ENCODE measurements at places on chromosomes 1 and 21.

DNA sequence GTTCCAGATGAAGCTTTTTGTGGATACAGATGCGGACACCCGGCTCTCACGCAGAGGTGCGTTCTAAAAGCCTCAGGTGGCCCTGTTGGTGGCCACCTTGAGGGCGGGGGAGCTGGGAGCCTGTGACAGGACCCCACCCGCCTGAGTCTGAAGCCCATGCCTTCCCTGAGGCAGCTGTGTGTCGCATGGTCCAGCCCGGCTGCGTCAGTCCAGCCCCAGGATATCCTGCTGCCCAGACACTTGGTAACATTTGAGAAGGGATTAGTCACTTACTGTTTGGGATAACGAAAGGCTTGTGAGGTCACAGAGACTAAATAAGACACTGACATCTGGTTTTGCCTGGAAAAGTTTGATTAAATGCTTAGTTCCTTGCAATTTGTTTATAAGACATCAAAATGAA, 68.9 kb downstream of the UCK2 start:
- no peak for DNase-seq

GRCh38 chr1:150981805-150982712, at the start of gene ANXA9:
Gene ANXA9, plus strand, starts transcription at chr1:150982292. Its CDS starts 814 bp downstream, at chr1:150983106.
- DNase-seq: peak; percentile 43

DNA sequence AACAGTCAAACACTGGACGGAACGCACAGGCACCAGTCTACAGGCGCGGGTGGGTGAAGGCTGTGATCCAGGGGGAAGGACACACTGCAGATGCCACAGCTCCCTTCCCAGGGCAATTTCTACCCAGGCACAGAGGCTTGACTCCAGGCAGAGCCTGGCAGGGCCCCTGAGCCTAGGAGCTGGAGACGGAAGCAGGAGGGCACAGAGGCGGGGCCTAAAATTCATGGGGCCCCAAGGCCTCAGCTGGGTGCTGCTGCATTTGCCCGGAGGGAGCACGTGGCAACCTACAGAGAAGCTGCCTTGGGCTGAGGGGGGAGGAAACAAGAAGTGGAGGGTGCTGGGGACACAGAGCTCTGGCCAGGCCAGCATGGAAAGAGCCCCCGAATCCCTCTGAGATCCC, 41.2 kb downstream of the UBE2G2 start:
- no peak for DNase-seq

- DNase-seq: peak; percentile 76
Observed at GRCh38 chr1:204623365-204623893, 62.1 kb downstream of the LRRN2 start.

- no peak for DNase-seq
Observed at GRCh38 chr1:11483581-11484320, 4.8 kb downstream of the DISP3 start.

DNA sequence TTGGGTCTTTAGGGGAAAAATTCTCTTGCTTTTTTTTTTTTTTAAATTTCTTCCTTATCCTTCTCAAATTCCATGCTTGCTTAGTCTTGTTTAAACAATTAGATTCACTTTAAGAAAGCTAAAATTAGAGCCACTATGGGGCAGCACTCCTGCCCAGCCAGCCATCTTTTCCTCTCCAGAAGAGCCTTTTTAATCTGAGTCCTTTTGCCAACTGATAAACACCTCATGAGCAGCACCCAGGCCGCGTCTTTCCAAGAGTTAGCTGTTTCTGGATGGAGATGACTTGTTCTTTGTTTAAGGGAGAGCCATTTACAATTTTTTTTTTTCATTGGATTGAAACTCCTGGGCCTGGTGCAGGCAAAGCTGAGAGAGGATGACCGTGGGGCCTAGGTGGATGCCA, 53.3 kb upstream of the TSPAN2 start:
- no peak for DNase-seq

DNA sequence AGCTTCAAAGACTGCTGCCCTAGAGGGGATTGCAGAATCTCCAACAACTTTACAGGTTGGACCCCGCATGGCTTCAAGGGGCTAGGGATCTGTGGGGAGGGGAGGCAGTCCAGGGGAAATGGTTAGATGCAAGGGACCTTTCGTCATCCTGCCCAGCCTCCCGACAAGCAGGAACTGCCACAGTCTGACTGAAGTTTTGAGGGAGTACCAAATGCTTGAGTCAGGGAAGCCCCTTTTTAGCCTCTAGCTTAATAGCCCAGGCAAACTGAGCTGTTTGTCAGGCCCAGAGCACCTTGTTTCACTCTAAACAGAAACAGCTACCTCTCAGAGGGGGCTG, 1.1 kb downstream of the TOR3A start:
- peak; percentile 59 for DNase-seq

DNA sequence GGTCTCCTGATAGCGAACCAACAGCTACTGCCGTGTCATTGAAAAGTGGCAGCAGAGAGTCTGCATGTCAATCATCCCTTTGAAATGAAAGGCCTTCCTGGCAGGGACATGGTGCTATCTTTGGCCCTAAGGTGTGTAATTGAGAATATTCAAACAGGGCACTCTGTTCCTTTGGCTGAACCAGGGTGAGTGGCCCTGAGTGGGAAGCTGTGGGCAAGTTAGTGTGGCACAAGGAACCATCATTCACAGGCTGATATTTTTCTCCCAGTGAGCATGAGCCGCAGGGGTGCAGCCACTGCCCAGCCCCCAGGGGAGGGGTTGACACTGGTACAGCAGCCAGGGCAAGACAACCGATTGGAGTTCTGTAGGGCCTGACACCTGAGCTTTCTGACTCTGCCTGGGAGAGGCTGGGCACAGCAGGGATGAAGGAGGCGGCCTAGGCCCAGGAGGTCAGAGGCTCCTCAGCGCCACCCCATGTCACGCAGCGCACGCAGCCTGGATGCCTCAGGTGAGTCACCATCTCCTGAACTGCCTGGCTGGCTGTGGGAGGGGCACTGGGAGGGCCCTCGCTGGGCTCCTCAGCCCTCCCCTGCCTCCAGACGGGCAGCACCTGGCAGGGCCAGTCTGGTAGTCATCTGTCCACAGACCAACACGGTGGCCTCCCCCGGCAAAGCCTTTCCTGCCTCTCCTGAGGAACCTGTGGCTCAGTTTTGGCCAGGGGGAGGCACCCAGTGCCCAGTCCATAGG, 13.2 kb downstream of the QSOX1 start:
- peak; percentile 93 for DNase-seq

DNA sequence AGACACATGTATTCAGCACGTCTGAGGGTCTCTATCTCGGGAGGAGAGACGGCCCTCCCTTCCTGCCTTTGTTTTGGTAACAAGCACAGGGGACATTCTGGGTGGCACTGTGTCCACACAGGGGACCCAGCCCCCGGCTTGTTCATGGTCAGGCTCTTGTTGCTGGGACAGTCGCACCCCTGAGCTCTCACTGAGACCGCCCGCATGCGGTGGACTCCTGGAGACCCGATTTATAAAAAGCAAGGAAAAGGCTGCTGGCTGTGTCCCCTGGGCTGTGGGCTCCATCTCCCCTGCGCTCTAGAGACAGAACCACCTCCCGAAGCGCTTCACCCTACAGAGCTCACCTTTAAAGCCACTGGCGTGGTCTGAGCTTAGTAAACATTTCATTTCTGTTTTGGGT, 103.4 kb downstream of the WDR4 start:
- no peak for DNase-seq

- no peak for DNase-seq
Observed at GRCh38 chr1:199847021-199847420, 180.5 kb upstream of the NR5A2 start.

DNA sequence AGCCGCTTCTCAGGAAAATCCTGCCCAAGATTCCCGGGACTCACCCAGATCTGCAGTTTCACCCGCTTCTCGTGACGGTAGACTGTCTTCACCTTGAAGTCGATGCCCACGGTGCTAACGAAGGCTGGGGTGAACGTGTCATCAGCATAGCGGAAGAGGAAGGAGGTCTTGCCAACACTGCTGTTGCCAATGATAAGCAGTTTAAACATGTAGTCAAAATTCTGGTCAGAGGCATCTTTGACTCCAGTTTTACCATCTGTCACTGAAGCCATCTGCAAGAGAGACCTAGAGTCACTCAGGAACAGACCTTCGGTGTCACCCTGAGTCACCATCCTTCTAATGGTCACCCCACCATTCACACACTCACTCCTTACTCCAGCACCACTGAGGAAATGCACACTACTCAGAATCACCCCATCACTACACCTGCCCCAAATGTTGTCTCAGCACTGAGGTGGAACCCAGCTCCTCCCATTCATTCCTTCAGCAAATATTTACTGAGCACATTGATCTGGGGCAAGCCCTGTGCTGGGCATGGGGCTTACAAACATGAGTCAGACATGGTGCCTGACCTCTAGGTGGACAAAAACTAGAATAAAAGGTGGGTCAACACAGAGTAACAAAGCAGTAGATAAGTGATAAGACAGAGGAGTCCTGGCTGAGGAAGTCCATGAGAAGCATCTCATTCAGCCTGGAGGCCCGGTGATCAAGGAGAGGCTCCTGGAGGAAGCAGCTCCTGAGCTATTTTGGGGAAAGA, 13.5 kb downstream of the RAB3B start:
- DNase-seq: peak; percentile 75

GRCh38 chr1:20311289-20311688, 20.6 kb downstream of the VWA5B1 start:
- no peak for DNase-seq

DNA sequence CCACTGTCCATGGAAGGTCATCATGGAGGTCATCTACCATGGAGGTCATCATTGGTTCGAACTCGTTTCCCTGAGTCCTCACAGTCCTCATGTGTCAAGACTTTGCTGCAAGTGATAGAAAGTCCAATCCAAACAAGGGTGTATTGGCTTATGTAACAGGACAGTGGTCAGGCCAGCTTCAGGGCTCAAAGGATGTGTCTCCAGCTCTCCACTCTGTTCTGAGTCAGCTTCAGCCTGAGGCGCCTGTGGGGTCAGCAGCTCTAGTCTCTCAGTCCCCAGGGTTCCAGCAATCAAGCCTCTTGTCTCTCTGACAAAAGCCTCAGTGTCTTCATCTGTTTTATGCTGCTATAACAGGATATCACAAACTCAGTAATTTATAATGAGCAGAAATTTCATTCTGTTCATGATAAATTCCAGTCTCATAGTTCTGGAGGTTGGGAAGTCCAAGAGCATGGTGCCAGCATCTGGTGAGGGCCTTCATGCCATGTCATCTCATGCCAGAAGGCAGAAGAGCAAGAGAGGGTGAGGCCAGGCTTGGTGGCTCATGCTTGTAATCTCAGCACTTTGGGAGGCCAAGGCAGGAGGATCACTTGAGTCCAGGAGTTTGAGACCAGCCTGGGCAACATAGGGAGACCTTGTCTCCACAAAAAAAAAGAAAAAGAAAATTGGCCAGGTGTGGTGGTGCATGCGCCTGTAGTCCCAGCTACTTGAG, 19.5 kb downstream of the A3GALT2 start:
- DNase-seq: no peak

DNA sequence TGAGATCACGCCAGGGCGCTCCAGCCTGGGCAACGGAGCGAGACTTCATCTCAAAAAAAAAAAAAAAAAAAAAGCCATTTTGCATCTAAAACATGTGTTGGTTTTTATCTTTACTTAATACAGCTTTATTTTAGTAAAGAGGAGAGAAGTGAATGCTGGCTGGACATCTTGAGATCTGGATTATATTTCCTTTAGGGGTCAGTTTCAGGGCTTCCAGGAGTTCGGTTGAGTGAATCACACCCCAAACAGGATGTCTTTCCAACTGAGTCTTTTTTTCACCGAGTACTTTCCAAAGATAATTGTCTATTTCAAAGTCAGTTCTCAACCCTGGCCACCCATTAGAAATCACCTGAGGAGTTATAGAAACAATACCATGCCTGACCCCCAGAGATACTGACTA, 16.6 kb upstream of the IPP start:
- no peak for DNase-seq

- no peak for DNase-seq
Observed at GRCh38 chr1:113027007-113027406, 46.0 kb upstream of the LRIG2 start.

GRCh38 chr1:33723251-33723650, 140.6 kb upstream of the HMGB4 start:
- DNase-seq: no peak

GRCh38 chr1:70994753-70995268, 52.8 kb downstream of the PTGER3 start:
- peak; percentile 35 for DNase-seq

GRCh38 chr1:230936475-230936874, 42.2 kb downstream of the TTC13 start:
- no peak for DNase-seq

DNA sequence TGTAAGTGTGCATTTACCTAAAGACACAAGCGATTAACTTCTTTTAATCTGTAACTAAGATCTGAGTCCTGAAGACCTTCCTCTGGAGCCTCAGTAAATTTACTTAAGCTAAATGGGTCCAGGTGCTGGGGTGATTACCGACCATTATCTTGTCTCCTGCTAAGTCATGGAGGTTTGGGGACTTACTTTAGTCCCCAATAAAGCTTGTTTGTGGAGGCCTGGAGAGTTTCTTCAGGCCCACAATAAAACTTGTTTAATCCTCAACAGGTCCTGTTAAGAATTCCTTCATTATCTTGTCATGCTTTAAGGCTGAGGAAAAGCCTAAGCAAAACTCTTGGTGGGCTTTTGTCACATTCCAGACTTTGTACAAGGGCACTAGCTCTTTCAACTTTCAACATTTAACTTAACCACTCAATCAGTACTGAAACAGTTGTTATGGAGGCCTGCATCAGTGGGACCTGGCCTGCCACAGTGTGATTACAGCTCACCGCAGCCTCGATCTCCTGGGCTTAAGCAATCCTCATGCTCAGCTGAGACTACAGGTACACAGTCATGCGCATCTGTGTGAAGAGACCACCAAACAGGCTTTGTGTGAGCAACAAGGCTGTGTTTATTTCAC, 84.0 kb downstream of the FMO4 start:
- DNase-seq: peak; percentile 12

GRCh38 chr1:200228486-200228885, 181.3 kb downstream of the ZNF281 start:
- no peak for DNase-seq

GRCh38 chr1:30358500-30358899, 364.9 kb downstream of the MATN1 start:
- DNase-seq: peak; percentile 86

DNA sequence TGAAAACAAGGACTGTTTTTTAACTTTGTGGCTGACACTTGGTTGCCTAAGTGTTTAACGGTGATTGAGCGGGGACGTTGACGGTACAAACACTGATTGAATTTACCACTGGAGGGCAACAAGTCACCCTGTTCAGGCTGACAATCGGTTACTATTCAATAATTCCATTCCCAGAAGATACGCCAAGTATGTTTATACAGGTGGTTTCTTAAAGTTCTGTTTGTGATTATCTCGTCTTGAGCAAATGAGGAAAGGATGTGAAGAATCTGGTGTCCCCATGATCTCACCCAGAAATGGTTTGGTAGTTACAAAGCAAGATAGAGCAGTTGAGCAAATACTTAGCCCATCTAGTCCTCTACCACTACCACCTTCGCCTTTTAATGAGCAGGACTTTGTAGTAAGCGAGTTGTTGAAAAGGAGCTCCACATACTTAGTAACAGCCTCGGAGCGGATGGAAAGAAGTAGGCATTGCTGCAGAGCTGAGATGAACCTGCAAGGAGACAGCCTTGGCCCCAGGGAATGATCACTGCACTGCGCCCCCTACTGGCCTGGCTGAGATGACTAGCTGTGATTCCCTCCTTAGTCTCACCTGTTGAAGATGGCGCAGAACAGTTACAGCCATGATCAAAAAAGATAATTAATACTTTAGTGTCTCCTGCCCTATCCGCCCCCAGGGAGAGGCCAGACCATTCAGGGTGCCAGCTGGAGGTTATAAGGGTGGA, 36.3 kb downstream of the IFNAR1 start:
- DNase-seq: peak; percentile 90
